ENCODE measurements at places on chromosomes 2 and 18. TPM values are rescaled to one million over a fixed set of nuclear protein-coding genes. Genes with fewer than 3 reads are reported as not detected.

GRCh38 chr2:15673919-15674636 lies 82.4 kb downstream of the DDX1 start:
- H3K27ac ChIP-seq = no peak overlapping the region
- no peaks in the 10 kb centered on the region for H3K36me3 ChIP-seq
- no peaks in the 10 kb centered on the region for H3K4me1 ChIP-seq
- no peak overlapping the region for H3K4me3 ChIP-seq

- no peak for DNase-seq
- no peaks in the 10 kb centered on the region for H3K4me1 ChIP-seq
- H3K36me3 ChIP-seq = no peaks in the 10 kb centered on the region
- H3K27me3 ChIP-seq = no peaks in the 10 kb centered on the region
- H3K4me3 ChIP-seq = no peak overlapping the region
Measured at GRCh38 chr18:11034884-11035283, 114.5 kb downstream of the PIEZO2 start.

The KCNG3 gene
- total RNA-seq = not detected

DNA sequence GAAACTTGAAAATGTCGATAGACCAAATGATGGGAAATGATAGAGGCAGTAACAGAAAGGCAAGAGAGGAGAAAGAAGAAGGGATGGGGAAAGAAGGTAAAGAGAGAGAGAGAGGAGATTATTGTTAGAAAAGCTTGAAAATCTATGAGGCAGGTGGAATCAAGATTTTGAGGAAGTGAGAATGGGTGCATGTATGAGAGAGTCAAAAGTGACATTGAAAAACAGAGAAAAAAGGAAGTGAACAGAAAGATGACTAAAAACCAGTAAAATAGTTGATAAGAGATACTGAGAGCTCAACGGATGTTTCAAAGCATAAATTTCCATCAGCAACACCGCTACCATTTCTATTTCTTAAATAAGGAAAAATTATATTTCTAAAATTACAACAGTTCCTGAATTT lies 327.4 kb upstream of the CWC22 start:
- no peaks in the 10 kb centered on the region for H3K36me3 ChIP-seq
- H3K4me3 ChIP-seq = no peak overlapping the region
- no peak for DNase-seq
- no peak overlapping the region for H3K27ac ChIP-seq
- no peaks in the 10 kb centered on the region for H3K27me3 ChIP-seq

The BCL11A gene
- total RNA-seq = 3.0 TPM

The CCDC141 gene
- total RNA-seq = 2.0 TPM

DNA sequence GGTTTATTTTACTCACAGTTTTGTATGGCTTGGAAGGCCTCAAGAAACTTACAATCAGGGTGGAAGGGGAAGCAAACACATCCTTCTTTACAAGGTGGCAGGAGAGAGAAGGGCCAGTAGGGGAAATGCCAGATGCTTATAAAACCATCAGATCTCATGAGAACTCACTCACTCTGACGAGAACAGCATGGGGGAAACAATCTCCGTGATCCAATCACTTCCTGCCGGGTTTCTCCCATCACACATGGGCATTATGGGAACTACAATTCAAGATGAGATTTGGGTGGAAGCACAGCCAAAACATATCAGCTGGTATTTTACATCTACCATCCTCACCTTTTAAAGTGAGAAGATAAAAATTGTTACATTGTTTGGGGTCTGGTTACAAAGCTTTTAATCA lies 427.9 kb upstream of the CDH7 start:
- no peaks in the 10 kb centered on the region for H3K4me1 ChIP-seq
- H3K36me3 ChIP-seq = no peaks in the 10 kb centered on the region
- H3K27me3 ChIP-seq = no peaks in the 10 kb centered on the region
- no peak for DNase-seq

DNA sequence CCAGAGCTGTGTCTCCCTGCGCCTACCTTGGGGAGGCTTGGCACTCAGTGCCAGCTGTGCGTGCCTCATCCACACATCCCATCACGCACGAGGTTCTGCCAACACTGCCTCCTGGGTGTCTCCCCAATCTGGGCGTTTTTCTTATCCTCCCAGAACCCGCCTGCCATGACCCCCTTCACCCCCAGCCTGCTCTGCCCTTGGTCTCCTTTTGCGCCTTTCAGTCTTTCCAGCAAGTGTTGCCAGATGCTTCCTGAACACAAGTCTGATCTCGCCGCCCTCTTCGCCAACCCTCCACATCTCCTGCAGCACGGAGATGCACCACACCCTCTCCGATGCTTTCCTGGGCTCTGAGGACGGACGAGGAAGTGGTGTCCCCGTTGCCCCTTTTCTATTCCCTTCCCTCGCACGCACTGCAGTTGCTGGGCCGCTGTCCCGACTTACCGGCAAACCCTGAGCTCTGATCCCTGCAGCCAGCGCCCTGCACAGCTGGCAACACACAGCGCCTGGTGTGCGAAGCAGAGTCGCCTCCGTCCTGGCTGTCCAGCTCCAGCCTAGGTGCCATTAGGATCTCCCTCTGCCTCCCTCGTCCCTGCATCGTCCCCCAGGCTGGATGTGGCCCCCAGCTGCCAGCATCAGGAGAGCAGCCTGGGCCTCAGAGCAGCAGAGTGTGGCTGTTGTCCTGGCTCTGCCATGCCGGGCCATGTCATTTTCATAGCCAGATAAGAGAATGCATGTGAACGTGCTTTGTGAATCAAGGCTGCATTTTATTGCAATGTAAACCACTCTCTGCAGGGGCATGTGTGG lies 22.6 kb upstream of the ALLC start:
- no peak overlapping the region for H3K4me3 ChIP-seq
- no peaks in the 10 kb centered on the region for H3K27me3 ChIP-seq
- no peaks in the 10 kb centered on the region for H3K36me3 ChIP-seq
- H3K4me1 ChIP-seq = no peaks in the 10 kb centered on the region
- no peak for DNase-seq
- no peak overlapping the region for H3K27ac ChIP-seq

- no peak overlapping the region for H3K27ac ChIP-seq
- no peak overlapping the region for H3K4me3 ChIP-seq
- no peaks in the 10 kb centered on the region for H3K4me1 ChIP-seq
- H3K36me3 ChIP-seq = no peaks in the 10 kb centered on the region
Measured at GRCh38 chr18:59616501-59616900, 80.7 kb downstream of the CCBE1 start.

DNA sequence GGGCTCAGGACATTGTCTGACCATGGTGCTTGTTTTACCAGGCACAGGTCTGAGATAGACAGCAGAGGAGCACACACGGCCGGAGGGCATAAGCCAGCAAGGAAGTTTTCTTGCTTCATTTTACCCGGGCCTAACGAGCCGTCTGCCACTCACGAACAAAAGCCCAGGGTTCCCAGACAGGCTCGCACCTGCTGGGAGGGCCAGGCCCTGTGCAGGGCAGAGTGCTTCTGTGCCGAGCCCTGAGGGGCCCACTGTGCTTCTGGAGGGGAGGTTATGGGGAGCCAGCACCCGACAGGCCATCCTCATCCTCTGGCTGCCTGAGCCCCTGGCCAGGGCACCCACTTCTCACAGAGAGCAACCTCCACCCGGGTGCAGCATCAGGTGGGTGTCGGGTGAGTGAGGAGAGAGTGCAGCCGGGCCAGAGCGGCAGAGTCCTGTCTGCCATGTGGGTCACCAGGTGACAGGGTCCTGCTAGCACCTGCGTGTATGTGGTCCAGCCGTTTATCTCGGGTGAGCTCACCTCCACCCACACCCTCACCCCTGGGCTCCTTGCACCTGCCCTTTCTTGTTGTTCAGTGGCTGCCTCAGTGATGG lies 297.9 kb downstream of the NDUFA10 start:
- H3K4me1 ChIP-seq = no peaks in the 10 kb centered on the region
- no peaks in the 10 kb centered on the region for H3K36me3 ChIP-seq
- no peak overlapping the region for H3K27ac ChIP-seq
- H3K27me3 ChIP-seq = no peaks in the 10 kb centered on the region
- H3K4me3 ChIP-seq = no peak overlapping the region
- DNase-seq = no peak

The PRSS56 gene
- total RNA-seq = not detected

- peak overlapping the region; percentile 76 for H3K27ac ChIP-seq
- H3K27me3 ChIP-seq = no peaks in the 10 kb centered on the region
- no peaks in the 10 kb centered on the region for H3K36me3 ChIP-seq
- peak; percentile 17 for DNase-seq
- peak overlapping the region; percentile 69 for H3K4me3 ChIP-seq
- peaks cover 20% of the 10 kb centered on the region for H3K4me1 ChIP-seq
Measured at GRCh38 chr2:131093696-131094462, 619 bp upstream of the FAM168B start.

- no peaks in the 10 kb centered on the region for H3K36me3 ChIP-seq
- no peaks in the 10 kb centered on the region for H3K27me3 ChIP-seq
- no peaks in the 10 kb centered on the region for H3K4me1 ChIP-seq
- no peak overlapping the region for H3K27ac ChIP-seq
- no peak overlapping the region for H3K4me3 ChIP-seq
Measured at GRCh38 chr2:16138811-16139662, 198.7 kb downstream of the MYCN start.

- peaks cover 7% of the 10 kb centered on the region for H3K4me1 ChIP-seq
- no peak overlapping the region for H3K4me3 ChIP-seq
- peaks cover 7% of the 10 kb centered on the region for H3K27me3 ChIP-seq
- no peak overlapping the region for H3K27ac ChIP-seq
Measured at GRCh38 chr2:219358170-219359075, 25.9 kb upstream of the RESP18 start.

DNA sequence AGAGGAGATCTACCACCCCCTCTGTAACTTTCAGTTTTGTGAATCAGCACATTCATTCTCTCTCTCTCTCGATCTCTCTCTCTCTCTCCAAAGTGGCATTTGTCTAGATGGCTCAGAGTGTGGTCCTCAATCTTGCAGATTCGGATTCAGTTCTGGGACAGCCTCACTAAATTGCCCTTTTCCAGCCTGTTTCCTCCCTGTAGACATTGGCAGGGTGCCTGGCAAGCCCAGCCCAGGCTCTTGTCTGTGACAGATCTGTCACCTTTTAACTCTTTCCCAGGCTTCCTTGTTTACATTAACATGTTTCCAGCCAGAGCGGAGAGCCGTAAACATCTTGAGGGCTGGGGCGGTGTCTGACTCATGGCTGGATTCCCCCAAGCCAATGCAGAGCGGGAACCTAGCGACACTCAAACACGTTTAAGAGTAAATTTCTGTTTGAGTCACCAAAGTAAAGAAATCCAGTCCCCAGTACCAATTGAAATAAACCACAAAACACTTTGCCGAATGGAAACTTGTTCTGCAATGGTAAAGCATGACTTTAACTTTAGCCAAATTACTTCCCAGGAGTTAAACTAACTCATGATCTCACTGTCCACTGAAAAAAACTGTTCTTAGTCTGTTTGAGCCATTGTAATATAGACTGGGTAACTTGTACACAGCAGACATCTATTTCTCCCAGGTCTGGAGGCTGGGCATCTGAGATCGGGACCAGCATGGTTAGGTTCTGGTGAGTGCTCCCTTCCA lies 6.6 kb upstream of the CYP27C1 start:
- DNase-seq = no peak
- no peaks in the 10 kb centered on the region for H3K4me1 ChIP-seq
- H3K4me3 ChIP-seq = no peak overlapping the region
- no peaks in the 10 kb centered on the region for H3K36me3 ChIP-seq
- H3K27me3 ChIP-seq = peaks cover 8% of the 10 kb centered on the region
- no peak overlapping the region for H3K27ac ChIP-seq

GRCh38 chr2:75647771-75648170 lies 1.2 kb downstream of the MRPL19 start:
- peaks cover 8% of the 10 kb centered on the region for H3K4me1 ChIP-seq
- peaks cover 23% of the 10 kb centered on the region for H3K36me3 ChIP-seq
- no peak overlapping the region for H3K27ac ChIP-seq
- H3K27me3 ChIP-seq = no peaks in the 10 kb centered on the region
- DNase-seq = no peak
- no peak overlapping the region for H3K4me3 ChIP-seq

DNA sequence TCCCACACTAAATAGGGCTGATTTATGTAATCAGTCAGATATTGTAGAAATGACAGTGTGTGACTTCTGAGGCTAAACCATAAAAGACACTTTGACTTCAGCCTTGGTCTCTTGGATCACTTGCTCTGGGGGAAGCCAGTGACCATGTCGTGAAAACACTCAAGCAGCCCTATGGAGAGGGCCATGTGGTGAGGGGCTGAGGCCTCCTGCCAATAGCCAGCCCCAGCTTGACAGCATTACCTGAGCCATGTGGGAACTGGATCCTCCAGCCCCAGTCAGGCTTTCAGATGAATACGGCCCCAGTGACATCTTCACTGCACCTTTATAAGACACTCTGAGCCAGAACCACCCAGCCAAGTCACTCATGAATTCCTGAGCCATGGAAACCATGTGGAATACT lies 20.8 kb downstream of the TNS1 start:
- H3K36me3 ChIP-seq = no peaks in the 10 kb centered on the region
- H3K27me3 ChIP-seq = no peaks in the 10 kb centered on the region
- no peak overlapping the region for H3K27ac ChIP-seq
- no peaks in the 10 kb centered on the region for H3K4me1 ChIP-seq
- H3K4me3 ChIP-seq = no peak overlapping the region
- DNase-seq = no peak

DNA sequence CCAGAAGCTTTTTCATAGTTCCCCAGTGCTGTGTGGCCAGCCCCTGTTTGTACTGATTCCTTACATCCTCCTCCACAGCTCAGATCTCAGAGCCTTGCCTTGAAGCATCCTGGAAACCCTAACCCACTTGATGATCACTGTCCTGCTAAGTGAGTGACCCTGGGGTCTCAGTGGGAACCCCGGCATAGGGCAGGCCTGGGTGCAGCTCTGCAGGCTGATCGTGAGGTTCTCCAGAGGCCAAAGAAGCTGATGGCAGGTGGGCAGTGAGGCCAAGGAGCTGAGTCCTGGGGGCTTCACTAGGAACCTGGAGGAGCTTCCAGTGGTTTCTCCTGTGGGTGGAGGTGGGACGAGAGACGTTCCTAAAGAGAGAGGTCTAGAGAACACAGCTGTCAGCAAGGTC lies 47.4 kb upstream of the BIN1 start:
- no peak overlapping the region for H3K4me3 ChIP-seq
- H3K4me1 ChIP-seq = no peaks in the 10 kb centered on the region
- H3K27ac ChIP-seq = no peak overlapping the region

The RAB6D gene
- not detected for total RNA-seq

The CEBPZOS gene
- 30.3 TPM for total RNA-seq

- no peaks in the 10 kb centered on the region for H3K27me3 ChIP-seq
- H3K36me3 ChIP-seq = no peaks in the 10 kb centered on the region
- no peaks in the 10 kb centered on the region for H3K4me1 ChIP-seq
- H3K27ac ChIP-seq = no peak overlapping the region
Measured at GRCh38 chr2:211468877-211469663, 912.7 kb downstream of the CPS1 start.

The HOXD13 gene
- not detected for total RNA-seq
